Cardiac muscle cell (in vitro differentiated cells and primary cell): ENCODE measurements at places on chromosomes 4 and X. TPM values are rescaled to one million over a fixed set of nuclear protein-coding genes. Genes with fewer than 3 reads are reported as not detected.

PHOX2B gene
- not detected in 2 replicates for total RNA-seq

HMGN5 gene
- total RNA-seq: 3.2 and 7.8 TPM in 2 replicates

GRCh38 chrX:36986231-36986630 lies 21.9 kb upstream of the FAM47C start:
- H3K4me1 ChIP-seq: no peaks in the 10 kb centered on the region
- H3K27ac ChIP-seq: no peak overlapping the region
- H3K36me3 ChIP-seq: no peaks in the 10 kb centered on the region
- H3K4me3 ChIP-seq: peak overlapping the region; percentile 11
- peaks cover 28% of the 10 kb centered on the region for H3K27me3 ChIP-seq

DNA sequence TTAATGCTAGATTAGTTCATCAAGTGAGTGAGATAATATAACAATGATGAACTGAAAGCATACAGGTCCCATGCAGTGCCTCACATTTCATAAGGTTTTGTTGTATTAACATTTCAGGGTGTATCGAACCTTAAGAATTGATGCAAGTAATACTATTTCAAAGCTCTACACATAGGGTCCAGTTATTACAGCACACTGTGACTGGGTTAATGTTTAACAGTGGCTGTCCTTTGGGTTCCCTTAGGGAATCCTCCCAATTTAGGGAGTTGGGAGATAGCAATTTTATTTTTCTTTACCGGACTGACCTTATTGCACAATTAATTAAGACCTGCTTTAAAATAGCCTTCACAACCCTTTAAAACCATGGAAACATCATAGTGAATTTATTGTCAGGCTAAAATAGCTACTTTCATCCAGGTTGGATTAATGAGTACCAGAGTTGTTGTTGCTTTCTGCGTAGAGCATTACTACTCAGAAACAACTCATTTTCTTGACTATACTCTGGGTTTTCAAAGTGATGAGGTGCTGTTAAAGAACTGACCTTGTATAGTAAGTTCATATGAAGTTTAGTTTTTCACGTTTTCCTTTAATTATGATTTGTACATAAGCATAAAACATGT lies 134.4 kb downstream of the AKAP4 start:
- no peaks in the 10 kb centered on the region for H3K36me3 ChIP-seq
- no peaks in the 10 kb centered on the region for H3K27me3 ChIP-seq
- H3K27ac ChIP-seq: no peak overlapping the region
- DNase-seq: no peak

GRCh38 chrX:81110286-81110685 lies 91.4 kb downstream of the HMGN5 start:
- no peaks in the 10 kb centered on the region for H3K4me1 ChIP-seq
- H3K36me3 ChIP-seq: no peaks in the 10 kb centered on the region
- no peak overlapping the region for H3K4me3 ChIP-seq
- H3K27ac ChIP-seq: no peak overlapping the region
- no peaks in the 10 kb centered on the region for H3K27me3 ChIP-seq

GRCh38 chrX:147917700-147918695 lies 6.3 kb downstream of the FMR1 start:
- H3K27ac ChIP-seq: no peak overlapping the region
- H3K27me3 ChIP-seq: no peaks in the 10 kb centered on the region
- DNase-seq: peak; percentile 15
- H3K4me3 ChIP-seq: no peak overlapping the region

DNA sequence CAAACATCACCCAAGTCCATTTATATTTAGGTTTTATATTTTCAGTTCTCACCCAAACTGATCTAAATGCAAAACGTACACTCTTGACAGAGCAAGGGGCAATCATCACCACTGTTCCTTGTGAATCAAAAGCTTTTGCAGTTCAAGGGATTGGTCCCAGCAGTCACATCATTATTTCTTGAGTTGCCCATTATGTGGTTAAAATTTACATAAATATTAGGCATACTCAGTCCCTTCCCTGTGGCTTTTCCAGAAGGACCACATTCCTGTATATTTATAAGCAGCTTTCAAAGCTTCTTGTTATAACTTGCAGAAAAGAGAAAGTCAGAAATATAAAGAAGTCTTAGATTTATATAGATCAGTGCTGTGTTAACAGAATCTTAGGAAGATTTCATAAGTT lies 224.4 kb downstream of the CLCN4 start:
- no peak overlapping the region for H3K4me3 ChIP-seq
- no peak overlapping the region for H3K27ac ChIP-seq
- no peak for DNase-seq

GRCh38 chrX:4935401-4935800 lies 1222.0 kb upstream of the PRKX start:
- no peak overlapping the region for H3K27ac ChIP-seq
- no peaks in the 10 kb centered on the region for H3K36me3 ChIP-seq
- no peak overlapping the region for H3K4me3 ChIP-seq
- no peak for DNase-seq

- H3K27me3 ChIP-seq: no peaks in the 10 kb centered on the region
- H3K4me1 ChIP-seq: no peaks in the 10 kb centered on the region
- H3K36me3 ChIP-seq: no peaks in the 10 kb centered on the region
- no peak overlapping the region for H3K4me3 ChIP-seq
Observed at GRCh38 chr4:125254106-125254505, 60.6 kb upstream of the FAT4 start.

GRCh38 chr4:140237616-140238350 lies 83.8 kb upstream of the MAML3 start:
- H3K27me3 ChIP-seq: no peaks in the 10 kb centered on the region
- peak overlapping the region; percentile 92 for H3K27ac ChIP-seq
- no peaks in the 10 kb centered on the region for H3K36me3 ChIP-seq
- peak; percentile 98 for DNase-seq
- peaks cover 43% of the 10 kb centered on the region for H3K4me1 ChIP-seq
- no peak overlapping the region for H3K4me3 ChIP-seq

GRCh38 chr4:93771640-93772411 lies 56.7 kb upstream of the ATOH1 start:
- no peaks in the 10 kb centered on the region for H3K27me3 ChIP-seq
- DNase-seq: no peak

DNA sequence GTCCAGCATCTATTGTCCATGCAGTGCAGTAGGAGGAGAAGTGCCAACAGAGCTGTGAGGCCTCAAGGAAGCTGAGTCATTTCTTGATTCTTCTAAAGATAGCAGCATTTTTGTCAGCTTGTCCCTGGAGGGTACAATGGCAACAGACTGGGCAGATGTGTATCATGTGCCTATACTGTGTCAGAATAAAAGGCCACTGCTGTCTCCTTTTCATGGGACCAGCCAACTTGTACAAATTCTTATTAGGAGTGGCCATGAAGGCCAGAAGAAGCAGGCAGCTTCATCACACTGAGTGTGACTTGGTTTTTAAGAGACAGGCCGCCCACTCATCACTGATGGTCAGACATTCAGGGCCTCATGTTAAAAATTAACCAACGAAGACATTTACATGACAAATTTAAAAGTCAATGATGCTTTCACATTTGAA lies 185.0 kb upstream of the FAM241A start:
- H3K36me3 ChIP-seq: no peaks in the 10 kb centered on the region
- H3K4me3 ChIP-seq: no peak overlapping the region
- H3K27me3 ChIP-seq: no peaks in the 10 kb centered on the region
- no peaks in the 10 kb centered on the region for H3K4me1 ChIP-seq
- no peak overlapping the region for H3K27ac ChIP-seq
